ENCODE measurements at places on chromosomes 6 and 20.
A peak's percentile ranks its signal among the peaks of the same experiment; 100 is the strongest.

GRCh38 chr6:92044312-92044711 lies 1375.0 kb downstream of the EPHA7 start:
- DNase-seq: no peak

- peak; percentile 19 for DNase-seq
These were observed 4.9 kb upstream of the GINS1 start for GRCh38 chr20:25402583-25402982.

DNA sequence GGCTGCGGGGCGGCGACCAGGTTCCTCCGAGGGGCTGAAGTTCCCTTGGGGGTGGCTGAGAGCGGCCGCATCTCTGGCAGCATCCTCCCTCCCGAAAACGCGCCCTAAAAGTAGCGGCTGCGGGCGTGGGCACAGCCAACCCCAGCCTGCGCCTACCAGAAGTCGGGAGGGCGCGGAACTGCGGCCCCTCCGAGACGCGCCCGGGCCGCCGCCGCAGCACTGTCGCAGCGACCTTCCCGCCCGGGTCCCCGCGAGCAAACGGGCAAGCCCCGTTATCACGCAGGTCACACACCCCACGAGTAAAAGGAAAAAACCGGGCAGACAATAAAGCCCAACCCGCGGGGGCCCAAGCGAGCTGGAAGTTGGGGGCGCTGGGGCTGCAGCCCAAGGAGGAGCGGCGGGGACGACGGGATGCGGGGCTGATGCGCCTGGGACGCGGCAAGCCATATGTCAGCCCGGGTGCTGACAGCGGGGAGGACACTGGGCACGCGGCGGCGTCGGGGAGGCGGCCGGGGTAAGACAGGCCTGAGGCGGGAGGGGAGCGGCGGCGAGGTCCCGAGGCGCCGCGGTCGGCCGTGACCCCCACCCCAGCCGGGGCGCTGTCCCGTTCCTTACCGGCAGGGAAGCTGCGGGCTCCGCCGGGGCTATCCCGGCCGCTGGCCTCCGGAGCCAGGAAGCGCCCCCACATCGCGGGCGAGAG lies 659 bp downstream of the CEP85L start:
- peak; percentile 59 for DNase-seq

- peak; percentile 86 for DNase-seq
These were observed 35.2 kb downstream of the PHACTR1 start for GRCh38 chr6:12751694-12752325.

- no peak for DNase-seq
These were observed 1.6 kb downstream of the TMEM244 start for GRCh38 chr6:129859524-129859923.

- DNase-seq: no peak
These were observed 220.9 kb downstream of the KIF16B start for GRCh38 chr20:16352321-16352720.

GRCh38 chr20:23186808-23187207 lies 100.7 kb upstream of the CD93 start:
- no peak for DNase-seq

- no peak for DNase-seq
These were observed 339.9 kb upstream of the ARID1B start for GRCh38 chr6:156437121-156437879.

DNA sequence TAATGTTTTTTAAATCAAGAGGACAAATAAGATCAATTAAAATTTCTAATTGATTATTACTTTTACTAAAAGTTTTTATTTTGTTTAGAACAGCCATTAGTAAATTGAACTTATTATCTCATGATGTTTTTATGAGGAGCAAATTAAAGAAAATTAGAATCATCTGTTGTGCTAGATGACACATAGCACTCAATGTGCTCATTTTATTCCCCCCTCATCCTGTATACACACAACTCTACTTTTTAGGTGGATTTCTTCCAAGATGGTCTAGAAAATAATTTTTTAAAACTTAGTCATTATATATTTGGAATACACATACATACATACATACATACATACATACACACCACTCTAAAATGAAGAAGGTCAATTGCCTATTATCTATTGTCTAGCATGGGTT lies 29.3 kb upstream of the TSPYL1 start:
- DNase-seq: no peak

DNA sequence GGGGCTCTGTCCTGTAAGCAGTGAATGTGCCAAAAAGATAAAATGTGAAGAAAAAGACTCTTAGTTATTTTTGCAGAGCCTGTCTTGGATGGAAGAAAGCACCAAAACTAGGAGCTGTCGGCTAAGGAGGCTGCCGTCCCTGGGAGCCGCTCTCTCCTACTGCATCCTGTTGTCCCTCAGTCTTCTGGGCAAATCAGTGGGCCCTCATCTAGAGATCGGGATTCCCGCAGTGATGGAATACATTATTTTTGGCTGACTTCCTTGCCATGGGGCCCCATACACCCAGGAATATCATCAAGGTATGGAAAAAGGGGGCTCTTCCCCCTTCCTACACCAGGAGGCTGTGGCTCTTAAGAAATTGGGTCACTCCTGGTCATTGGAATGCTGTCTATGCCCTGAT lies 3.2 kb downstream of the TTLL2 start:
- no peak for DNase-seq

All from WTC11 (cell line).